Posterior cingulate gyrus (tissue), 11 donors: ENCODE measurements at places on chromosomes 1 and 21.

DNA sequence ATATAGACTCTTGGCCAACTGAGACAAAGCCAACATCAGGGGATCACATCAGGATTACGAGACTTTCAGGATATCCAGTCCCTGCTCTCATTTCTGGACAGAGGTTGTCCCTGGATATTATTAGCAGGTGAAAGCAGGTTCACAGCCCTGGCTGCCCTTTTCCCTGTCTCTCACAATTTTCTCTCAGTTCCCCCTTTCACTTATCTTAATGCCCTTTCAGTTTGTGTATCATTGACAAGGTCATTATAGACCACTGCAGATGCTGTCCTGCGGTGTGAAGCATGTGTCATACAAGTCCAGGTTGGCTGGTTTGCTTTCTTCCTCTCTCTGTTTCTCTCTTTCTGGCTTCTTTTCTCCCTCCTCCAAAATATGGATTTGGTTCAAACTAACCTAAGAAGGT lies 2.1 kb upstream of the KLHDC9 start:
- no peak for DNase-seq

GRCh38 chr1:116916533-116917445 lies 7.1 kb downstream of the PTGFRN start:
- no peak for DNase-seq

GRCh38 chr1:69569576-69570328 lies 2.0 kb downstream of the LRRC7 start:
- DNase-seq: no peak

- no peak for DNase-seq
Observed at GRCh38 chr1:51488372-51489050, 30.6 kb downstream of the EPS15 start.

- DNase-seq: no peak
Observed at GRCh38 chr1:88288571-88288970, 395.5 kb upstream of the PKN2 start.

GRCh38 chr1:22595108-22595507 lies 31.8 kb downstream of the EPHA8 start:
- no peak for DNase-seq

DNA sequence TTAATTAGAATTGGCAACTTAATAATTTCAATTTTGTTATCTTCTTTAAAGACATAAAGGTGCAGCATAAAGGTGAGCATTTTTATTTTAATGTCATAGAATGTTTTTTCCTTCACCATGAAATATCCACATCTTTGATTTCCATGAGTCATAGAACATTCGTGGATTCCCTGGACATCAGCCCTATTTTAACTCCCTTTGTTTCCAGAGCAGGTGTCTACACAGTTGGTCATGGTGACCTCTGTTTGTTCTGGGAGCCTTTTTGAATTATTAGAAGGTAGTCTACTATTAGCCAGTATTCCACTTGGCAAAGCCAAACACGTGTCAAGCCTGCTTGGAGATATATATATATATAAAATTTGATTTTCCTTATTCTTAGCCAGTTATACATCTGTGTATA lies 572.9 kb downstream of the LTN1 start:
- no peak for DNase-seq

- DNase-seq: no peak
Observed at GRCh38 chr1:231962636-231963035, 336.0 kb downstream of the DISC1 start.

DNA sequence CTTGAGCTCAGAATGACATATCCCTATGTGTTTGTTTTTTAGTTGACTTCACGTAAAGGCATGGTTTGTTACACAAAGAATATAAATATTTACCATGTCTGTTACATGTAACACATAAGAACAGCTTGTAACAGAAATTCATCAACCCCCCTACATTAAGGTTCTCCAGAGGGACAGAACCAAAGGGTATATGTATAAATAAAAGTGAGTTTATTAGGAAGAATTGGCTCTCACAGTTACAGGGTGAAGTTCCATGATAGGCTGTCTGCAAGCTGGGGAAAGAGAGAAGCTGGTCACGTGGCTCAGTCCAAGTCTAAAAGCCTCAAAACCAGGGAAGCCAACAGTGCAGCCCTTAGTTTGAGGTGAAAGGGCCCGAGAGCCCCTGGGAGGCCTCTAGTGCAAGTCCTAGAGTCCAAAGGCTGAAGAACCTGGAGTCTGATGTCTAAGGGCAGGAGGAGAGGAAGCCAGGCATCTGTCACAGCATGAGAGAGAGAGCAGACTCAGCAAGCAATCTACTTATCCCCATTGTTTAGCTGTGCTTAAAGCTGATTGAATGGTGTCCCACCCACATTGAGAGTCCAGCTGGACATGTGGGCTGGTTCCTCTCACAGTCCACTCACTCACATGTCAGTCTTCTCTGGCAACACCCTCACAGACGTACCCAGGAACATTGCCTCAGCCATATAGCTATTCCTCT lies 15.8 kb downstream of the THRAP3 start:
- DNase-seq: peak; percentile 9

GRCh38 chr1:36273024-36273423 lies 33.1 kb upstream of the SH3D21 start:
- DNase-seq: no peak

GRCh38 chr21:42393443-42393950 lies 2.4 kb downstream of the TMPRSS3 start:
- no peak for DNase-seq

DNA sequence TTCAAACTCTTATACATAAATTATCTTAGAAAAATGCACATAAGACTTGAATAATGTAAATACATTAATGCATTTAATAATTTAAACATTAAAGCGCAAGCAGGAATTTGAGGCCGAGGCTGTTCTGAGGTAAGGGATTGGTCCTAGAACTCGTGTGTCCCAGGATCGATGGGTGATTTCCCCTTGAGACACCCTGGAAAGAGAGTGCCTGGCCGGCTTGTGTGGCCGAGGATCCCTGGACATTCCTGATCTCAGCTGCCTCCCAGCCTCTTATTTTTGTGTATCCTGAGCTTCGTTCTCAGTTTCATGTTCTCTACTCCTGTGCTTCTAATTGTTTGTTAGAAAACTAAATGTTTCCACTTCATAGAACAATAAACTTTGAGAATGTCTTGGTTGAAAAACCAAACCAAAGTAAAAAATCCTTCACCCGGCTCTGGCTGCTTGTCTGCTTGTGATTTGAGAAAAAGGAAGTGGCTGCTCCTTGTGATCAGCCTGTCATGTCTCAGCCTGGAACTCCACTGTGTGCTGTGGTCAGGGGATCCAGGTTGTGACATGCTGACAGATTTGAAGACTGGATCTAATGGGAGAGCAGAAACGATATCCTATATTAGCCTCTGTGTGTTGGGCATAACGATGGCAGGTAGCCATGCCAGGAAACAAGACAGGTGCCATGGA lies 40.7 kb downstream of the PEX14 start:
- DNase-seq: no peak

DNA sequence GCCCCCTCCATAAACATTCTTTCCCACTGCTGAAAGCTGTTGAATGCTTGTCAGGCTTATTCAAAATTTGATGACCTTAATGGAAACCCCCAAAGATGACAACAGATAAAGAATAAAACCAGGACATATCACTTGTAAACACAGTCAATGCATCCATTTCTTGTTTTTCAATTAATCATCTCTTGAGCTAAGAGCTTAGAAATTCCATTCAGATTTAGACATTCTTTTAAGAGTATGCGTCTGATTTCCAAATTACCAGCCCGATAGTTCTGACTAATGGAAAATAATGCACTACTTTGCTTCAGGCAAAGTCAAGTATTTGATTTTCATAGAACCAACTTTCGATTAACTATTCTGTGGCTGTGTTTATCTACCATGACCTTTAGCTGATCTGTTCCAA lies 100.6 kb upstream of the RUNX1 start:
- no peak for DNase-seq

DNA sequence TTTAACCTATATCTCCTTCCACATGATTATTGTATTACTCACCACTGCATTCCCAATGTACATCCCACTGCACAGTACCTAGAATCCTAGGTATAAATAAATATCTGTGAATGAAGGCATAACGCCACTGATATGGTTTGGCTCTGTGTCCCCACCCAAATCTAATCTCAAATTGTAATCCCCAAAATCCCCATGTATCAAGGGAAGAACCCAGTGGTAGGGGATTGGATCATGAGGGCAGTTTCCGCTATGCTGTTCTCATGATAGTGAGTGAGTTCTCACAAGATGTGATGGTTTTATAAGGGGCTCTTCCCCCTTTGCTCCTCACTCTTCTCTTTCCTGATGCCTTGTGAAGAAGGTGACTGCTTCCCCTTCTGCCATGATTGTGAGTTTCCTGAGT lies 599.0 kb upstream of the ADGRL2 start:
- DNase-seq: no peak

DNA sequence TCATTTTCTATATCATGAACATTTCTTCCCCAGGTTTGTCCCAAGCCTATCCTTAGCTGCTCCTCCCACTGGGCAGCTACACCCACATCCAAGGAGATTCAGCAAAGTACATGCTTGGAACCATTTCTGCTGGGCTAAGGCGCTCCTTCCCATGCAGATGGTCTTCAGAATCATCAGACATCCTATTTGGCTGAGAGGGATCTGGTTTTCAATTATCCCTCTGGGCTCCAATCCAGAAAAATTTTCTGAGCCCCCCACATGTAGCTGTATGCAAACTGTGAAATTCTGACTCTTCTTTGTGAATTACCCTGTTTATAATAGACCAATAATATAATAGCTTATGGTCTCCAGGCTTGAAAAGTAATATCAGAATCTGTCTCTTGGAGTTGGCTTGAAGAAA lies 99.2 kb downstream of the LAMC2 start:
- DNase-seq: no peak

DNA sequence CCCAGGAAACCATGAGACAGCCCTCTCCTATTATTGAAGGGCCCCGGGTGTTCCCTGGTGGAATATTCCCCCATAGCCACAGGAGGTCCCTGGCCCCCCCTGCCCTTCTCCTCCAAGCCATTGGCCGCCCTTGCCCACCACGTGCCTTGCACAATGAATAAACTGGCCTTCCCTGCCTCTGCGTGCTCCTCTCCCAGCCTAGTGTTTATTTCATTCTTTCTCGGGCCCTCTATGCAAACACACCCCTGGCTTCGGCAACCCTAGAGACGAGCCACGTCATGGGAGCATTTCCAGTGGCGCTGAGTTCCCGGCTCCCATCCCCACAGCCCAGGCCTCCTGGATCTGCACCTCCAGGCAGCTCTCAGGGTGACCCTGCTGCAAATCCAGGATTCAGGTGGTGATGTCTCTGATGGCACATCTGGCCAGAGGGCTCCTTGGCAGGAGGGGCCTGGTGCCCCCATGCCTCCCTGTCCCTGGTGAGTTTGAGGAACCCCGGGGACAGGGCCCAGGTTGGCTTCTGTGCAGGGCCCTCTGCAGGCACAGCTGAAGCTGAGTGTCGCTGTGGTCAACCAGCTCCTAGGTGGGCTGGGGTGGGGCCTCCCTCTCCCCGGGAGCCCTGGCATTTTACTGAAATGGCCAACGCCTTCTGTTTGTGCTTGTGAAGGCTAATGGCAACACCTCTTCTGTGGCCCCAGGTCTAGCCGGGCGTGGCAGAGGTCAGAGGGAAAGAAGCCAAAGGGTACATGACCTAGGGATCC lies 6.2 kb downstream of the KRTAP10-12 start:
- no peak for DNase-seq

- no peak for DNase-seq
Observed at GRCh38 chr1:166128195-166128594, 38.6 kb downstream of the FAM78B start.

- peak; percentile 41 for DNase-seq
Observed at GRCh38 chr21:20970691-20971090, 27.5 kb upstream of the NCAM2 start.

DNA sequence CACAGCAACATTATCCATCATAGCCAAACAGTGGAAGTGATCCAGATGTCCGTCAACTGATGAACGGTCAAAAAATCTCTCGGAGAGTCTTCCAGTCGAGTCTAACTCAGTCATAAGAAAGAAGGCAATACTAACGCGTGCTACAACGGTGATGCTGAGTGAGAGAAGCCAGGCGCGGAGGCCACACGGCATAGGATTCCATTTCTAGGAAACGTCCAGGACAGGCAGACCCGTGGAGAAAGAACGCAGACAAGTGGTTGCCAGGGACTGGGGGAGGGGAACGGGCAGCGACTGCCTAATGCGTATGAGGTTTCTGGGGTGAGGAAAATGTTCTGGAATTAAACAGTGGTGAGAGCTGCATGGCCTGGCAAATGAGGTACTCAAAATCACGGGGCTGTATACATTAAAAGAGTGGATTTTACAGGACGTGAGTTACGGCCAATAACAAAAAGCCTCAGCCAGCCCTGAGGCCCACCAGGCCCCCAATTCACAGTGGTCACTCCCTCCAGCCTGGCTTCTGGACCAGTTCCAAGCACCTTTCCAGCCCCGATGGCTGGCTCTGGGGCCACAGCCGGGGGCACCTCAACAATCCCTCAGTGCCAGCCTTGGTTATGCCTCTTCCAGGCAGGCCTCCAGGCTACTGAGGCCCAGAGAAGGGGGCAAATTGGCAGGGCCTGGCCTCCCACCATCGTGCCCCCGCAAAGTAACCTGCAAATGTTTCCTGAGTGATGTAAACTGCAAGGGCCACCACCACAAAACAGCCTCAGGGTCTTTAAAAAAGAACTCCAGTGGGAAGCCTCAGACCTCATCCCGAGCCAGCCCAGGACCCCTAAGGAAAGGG lies 3.4 kb downstream of the WNT9A start:
- no peak for DNase-seq

GRCh38 chr21:44778094-44778493 lies 23.5 kb downstream of the UBE2G2 start:
- peak; percentile 24 for DNase-seq

DNA sequence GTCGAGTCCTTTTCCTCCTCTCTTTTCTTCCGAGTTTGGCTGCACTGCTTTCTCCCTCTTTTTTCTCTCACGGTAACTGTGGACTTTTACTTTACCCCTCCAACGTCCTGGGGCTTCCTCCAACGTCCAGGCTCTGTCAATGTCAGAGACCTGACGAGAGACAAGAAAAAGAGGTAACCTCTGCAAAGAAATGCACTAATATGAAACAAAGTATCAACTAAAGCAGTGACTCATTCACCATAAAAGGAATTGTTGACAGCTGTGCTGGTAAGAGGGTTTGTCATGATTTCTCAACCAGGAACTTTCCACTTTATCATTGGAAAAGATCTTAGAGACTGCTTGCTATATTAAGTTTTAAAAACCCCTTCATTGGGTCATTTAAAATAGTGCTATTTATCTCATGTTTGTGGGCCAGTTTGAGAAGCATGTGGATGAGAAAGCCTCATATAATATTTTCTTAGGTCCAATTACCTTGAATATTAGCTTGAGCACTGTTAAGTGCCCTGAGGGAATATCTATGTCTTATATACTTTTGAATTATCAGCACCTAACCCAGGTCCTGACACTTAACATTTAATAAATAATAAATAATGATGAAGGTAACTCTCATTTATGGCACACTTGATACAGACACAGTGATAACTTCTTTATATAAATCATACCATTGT lies at the start of gene GBP2:
Gene GBP2 (minus strand): TSS at position 202 of the 668 bp plus-strand sequence. CDS start 4,148 bp downstream, outside the sequence.
- no peak for DNase-seq

- DNase-seq: no peak
Observed at GRCh38 chr21:35163411-35163810, 114.3 kb upstream of the RUNX1 start.
